ENCODE measurements at places on chromosomes 1 and 21.

GRCh38 chr1:98516306-98516705 is 145.2 kb upstream of the SNX7 start:
- no peak for DNase-seq

- DNase-seq: no peak
These were observed 8.7 kb downstream of the CAPZB start for GRCh38 chr1:19476450-19477190.

DNA sequence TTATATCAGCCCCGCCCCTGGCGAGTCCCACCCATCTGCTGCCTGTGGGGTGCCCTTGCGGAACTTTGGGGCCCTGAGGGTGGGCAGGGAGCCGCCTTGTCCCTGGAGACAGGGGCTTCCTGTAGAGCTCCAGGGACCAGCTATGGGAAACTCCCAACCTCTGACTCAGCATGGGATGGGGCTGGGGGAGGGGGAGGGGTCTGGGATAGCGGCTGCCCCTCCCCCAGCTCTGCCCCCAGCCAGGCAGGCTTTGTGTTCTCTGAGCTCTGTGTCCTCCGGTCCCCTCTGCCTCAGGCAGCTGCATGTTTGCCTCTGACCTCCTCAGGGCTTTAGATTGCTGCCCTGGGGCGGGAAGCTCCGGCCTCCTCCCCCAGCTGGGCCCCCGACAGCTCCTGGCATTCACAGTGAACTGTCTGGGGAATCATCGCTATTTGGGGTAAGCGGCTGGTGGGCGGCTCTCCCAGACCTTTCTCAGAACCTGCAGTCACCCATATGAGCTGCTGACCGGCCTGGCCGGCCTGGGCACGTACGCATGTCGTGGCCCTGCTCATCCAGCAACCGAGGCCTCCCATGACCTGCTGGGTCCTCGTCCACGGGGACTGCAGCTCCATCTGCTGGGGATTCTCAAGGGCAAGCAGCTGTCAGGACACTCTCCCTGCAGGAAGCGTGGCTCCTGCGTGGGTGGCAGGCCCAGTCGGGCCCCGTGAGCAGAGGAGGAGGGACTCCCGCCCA is 17.1 kb downstream of the ARHGEF16 start:
- no peak for DNase-seq

DNA sequence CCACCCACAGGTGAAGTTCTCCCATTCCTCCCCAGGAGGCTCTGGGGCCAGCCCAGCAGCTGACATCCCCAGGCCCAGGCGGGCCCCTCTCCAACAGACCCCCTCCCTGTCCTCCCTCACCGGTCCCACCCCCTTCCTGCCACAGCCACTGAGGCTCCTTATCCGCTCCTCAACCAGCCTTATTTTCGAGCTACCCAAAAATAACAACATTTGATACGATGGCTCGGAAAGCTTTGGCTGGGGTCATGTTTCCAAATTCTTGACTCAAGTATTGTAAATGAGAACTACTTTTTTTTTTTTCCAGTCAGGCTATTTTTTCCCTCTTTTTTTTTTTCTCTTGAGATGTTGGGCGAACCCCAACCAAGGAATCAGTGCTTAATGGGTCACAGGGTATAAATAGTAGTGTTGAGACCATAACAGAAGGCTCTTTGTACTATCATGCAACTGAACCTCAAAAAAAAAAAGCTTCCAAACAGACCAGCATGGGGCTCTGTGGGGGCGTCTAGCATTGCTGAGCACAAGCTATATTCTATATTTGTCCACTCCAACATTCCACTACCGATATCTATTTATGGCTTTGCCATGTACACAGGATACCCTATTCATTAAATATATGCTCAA is 27.2 kb downstream of the IRF2BP2 start:
- DNase-seq: no peak

- no peak for DNase-seq
These were observed 32.3 kb downstream of the PTPRC start for GRCh38 chr1:198671136-198671535.

- no peak for DNase-seq
These were observed 62.7 kb downstream of the ZNF648 start for GRCh38 chr1:181998858-181999257.

- DNase-seq: no peak
These were observed 31.7 kb downstream of the SKI start for GRCh38 chr1:2259668-2260402.

- no peak for DNase-seq
These were observed 67.3 kb upstream of the BCL10 start for GRCh38 chr1:85343612-85344255.

DNA sequence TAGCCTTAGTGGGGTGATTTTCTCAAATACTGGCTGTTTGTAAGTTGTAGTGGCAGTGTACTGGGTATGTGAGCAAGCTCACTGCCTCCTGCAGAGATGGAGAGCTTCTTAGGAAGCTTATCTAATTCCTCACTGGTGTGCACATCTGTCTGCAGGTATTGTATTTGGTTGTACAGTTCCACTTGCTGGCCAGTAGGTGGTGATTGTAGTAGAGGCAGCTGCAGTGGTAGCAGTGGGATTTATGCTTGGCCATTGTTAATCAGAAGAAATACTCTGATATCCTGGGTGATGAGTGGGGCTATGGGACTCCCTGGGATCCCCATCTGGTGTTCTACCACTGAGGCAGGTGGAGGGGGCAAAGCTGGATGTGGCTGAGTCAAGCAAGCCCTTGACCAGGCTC is 276.1 kb upstream of the SPAG17 start:
- no peak for DNase-seq

DNA sequence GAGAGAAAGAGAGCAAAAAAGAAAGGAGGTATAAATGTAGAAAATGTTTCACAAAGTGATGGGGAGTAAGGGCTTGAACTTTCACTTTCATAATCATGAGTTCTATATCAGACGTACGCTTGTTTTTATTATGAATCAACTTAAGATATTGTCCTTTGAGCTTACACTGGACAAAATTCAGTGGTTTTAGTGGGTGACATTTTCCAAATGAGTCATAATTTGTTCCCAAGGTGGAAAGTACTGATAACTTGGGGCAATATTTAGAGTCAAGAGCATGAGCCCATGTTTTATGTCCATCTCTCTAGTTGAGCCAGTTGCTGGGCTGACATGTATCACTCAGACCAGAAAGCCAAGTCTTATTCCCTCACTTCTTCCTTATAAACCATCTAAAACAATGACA is 161.6 kb downstream of the CHRM3 start:
- no peak for DNase-seq

DNA sequence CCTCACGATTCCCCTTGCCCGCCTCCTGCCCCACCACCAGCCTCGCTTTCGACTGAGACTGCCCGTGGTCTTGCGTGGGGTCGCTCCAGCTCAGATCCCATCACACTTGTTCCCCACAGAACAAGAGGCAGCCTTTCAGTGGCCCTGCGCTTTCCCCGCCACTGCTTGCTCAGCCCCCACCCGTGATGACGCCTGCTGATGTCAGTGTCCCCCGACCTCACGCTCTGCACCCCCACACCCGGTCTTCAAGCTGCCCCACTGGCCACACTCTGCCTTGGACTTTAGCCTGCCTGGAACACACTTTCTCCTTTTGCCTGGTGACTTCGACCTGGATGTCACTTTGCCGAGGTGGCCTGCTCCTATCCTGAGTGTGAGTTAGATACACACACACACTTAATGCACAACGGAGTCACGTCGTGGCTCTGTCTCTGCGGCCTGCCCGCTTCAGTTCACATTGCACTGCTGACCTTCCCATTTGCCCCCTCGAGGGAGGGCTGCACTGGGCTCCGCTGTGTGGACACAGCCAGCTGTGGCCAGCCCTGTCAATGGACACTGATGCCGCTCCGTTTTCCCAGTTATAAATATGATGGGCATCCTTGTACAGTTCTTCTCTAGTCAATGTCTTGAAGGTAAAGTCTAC is 13.0 kb downstream of the AGPAT3 start:
- no peak for DNase-seq

GRCh38 chr1:92882819-92883218 is 51.0 kb downstream of the RPL5 start:
- DNase-seq: peak; percentile 24

GRCh38 chr1:235885655-235886262 is 19.1 kb upstream of the LYST start:
- DNase-seq: no peak

DNA sequence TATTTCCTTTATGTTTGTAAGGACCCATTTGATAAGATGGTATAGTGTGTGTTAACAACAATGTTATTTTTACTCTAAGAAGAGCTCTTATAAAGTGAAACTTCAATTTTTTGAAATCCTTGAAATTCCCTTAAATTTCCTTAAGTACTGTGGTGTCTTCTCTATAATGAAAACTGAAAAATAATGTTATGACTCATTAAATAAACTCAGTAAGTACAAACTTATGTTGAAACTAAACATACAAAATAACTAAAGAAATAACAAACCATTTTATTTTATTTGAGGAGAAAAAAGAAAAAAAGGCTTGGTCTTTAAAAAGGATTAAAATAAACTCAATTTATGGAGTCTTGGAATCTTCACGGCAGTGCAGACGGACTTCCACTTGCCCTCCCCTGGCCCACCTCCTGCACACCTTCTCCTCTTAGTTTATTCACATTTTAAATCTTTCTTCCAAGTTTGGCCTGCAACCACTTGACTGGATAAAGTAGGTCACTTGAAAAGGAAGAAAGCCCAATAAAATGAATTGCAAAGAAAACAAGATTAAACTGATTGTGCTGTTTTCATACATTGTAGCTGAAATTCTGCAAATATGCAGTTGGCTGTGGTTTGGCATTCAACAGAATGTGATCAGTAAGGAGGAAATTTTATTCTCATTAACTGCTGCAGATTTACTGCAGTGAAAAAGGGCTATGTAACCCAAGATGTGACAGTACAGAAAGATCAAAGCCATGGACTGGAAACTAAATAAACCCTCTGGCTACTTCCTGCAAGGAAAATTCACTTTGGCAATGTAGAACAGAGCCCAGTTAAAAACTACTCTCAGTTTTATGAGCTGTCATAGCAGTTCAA is 48.5 kb upstream of the SCYL3 start:
- no peak for DNase-seq

- no peak for DNase-seq
These were observed 4.8 kb downstream of the DEDD start for GRCh38 chr1:161127649-161128048.

DNA sequence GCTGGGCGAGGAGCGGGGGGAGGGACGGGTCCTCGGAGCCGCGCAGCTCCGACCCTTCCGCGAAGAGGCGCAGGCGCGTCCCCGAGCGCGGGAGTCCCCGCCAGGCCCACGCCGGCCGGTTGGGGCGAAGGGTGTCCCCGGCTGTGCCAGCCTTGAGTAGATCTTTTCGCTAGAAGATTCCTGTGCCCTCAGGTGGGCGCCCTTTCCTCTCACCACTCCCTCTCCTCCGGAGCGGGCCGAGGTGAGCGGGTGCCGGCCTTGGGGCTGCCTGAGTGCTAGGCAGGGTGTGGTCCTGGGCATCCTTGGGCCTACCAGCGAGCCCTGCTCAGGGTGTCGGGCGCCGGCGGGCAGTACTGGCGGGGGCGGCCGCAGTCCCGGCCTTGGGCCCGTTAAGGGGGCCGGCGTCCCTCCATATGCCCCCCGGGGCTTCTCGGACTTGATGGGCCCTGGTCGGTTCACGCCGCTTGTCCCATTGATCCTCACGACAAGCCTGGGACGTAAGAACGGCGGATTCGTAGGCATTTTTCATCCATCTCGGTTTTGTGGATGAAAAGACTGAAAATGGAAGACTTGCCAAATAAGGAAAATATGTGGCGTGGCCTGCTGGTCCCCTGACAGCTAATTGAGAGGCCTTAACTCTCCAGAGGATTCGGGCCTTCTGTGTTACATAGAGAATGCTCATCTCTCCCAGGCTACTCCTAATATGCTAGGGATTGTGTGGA is 712 bp downstream of the DEGS1 start:
- DNase-seq: peak; percentile 29

DNA sequence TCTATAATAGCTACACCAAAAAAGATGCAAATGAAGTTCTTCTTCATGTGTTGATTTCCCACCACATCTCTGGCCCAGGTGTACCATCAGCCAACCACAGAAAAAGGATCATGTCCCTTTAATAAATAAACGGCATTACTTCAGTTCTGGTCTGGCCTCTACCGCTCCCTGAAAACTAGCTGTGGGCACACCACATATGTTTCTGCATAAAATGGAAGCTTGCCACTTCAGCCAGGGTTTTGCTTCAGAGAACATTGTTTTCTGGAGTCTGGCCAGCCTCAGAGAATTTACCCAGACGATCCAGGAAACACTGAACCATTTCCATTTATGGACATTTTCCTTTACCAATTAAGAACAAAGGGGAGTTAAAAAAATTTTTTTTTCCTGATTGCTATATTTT is 5.8 kb upstream of the LAMC2 start:
- DNase-seq: no peak

DNA sequence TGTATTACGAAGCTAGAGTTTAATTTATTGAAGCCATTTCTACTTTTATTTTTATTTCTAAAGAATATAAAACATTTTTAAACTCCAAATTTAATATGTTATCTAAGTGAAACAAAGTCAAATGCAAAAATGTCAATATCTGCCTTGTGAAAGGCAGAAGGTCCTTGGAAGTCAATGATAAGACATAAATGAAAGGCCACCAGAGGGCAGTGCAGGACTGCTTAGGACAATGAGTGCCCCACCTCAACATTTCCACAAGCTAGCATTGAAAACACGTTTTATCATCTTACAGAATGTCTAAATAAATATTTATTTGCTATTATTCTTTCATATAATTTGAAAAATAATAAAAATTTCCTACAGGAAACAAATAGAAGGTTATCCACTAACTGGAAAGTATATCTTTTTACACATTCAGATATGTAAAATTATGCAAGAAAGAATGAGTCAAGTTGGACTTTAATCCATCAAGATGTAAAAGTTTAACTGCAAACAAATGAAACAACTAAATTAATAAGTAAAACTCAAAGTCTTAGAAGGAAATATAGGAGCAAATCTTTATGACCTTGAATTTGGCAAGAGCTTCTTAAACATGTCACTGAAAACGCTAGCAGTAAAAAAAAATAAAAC is 140.1 kb upstream of the FMN2 start:
- no peak for DNase-seq

GRCh38 chr1:89125240-89125912 is 538 bp downstream of the GBP2 start:
- DNase-seq: no peak

DNA sequence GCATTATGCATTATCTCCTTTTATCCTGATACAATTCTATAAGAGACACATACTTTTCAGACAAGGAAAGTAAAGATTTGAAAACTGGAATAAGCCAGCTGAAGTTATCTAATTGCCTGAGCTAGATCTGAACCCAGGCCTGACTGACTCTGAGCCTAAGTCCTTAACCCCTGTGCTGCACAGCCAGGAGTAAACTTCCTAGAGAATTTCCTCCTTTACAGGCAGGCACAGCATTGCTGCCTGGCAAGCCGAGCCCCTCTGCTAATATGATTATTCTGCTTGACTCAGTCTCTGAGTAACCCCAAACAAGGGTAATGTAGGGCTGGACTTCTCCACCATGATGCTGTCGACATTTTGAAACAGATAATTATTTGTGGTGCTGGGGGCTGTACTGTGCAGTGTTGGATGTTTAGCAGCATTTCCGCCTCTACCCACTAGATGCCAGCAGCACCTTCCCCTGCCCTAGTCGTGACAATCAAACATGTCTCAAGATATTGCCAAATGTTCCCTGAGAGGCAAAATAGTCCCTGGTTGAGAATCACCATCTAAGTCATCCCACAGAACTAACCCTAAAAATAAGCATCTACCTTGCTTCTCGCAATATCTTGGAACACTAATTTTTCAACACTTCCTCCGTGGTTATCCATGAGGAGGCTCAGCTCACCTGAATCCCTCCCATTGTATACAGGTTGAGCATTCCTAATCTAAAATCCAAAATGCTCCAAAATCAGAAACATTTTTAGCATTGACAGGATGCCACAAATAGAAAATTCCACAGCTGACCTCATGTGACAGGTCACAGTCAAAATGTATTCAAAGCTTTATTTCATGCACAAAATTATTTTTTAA is 18.5 kb downstream of the CAMK1G start:
- no peak for DNase-seq
